ENCODE measurements at places on chromosomes 6 and 20. TPM values are rescaled to one million over a fixed set of nuclear protein-coding genes. Genes with fewer than 3 reads are reported as not detected.

DNA sequence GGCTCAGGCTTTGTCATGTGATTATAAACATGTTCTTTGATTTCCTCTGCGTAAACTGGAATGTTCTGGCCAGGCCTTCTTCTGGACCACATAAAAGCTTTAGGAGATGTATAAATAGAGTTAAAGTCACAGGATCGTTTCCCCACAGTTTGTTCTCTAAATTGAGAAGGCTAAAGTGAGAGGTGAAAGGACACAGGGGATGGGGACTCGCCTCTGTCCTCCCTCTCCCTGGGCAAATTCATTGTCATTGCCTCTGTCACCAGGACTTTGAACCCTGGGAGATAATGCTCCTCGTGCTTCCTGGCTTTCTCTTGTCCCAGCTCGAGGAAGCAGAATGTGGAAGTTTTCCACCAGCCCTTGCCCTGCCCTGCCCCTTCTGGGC, 20.3 kb upstream of the ZFAND3 start:
- DNase-seq, result no peak

DNA sequence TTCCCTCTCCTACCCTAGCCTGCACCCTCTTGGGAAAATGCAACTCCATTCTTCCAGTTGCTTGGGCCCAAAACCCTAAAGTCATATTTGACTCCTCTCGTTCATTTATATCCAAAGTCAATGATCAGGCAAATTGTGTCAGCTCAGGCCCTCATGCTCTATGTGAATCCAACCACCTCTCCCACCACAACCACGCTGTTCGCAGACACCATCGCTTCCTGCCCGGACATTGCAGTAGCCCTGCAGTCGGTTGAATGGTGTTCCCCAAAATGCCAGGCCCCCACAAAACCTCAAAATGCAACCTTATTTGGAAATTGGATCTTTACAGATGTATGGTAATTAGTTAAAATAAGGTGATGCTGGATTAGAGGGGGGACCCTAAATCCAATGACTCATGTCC, 98.3 kb downstream of the PREX1 start:
- no peak for DNase-seq

- no peak for DNase-seq
Observed at GRCh38 chr20:20795119-20795518, 82.7 kb upstream of the RALGAPA2 start.

- no peak for DNase-seq
Observed at GRCh38 chr20:5947276-5947675, 3.1 kb downstream of the TRMT6 start.

DNA sequence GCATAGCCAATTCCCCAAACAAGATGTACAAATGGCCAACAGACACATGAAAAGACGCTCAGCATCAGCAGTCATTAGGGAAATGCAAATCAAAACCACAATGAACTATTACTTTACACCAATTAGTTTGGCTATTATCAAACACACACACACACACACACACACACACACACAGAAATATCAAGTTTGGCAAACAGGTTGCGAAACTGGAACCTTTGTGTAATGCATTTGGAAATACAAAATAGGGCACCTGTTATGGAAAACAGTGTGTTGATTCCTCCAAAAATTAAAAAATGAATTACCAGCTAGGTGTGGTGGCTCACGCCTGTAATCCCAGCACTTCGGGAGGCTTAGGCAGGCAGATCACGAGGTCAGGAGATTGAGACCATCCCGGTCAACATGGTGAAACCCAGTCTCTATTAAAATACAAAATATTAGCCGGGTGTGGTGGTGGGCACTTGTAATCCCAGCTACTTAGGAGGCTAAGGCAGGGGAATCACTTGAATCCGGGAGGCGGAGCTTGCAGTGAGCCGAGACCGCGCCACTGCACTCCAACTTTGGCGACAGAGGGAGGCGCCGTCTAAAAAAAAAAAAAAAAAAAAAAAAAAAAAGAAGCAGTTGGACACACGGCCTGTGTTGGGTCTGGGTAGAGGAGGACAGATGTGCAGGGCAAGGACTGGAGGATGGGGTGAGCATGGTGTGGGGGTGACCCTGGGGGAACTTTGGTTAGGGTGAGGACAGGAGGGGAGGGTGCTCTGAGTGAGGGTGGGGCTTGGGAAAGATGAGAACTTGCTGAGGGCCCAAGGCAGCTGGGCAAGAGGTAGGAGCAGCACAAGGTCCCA, 23.8 kb downstream of the HLA-F start:
- no peak for DNase-seq

- no peak for DNase-seq
Observed at GRCh38 chr6:141050471-141050870, 1082.3 kb upstream of the GJE1 start.

GRCh38 chr6:165826487-165827189, 163.6 kb upstream of the PDE10A start:
- DNase-seq, result no peak

- no peak for DNase-seq
Observed at GRCh38 chr6:107740496-107741190, 83.5 kb downstream of the SCML4 start.

GRCh38 chr6:16700202-16700915, 60.9 kb downstream of the ATXN1 start:
- DNase-seq, result peak; percentile 12

- DNase-seq, result no peak
Observed at GRCh38 chr6:140271759-140272377, 897.4 kb upstream of the CITED2 start.

- no peak for DNase-seq
Observed at GRCh38 chr6:6557886-6558285, 30.6 kb upstream of the LY86 start.

GRCh38 chr6:11811644-11812264, 33.2 kb upstream of the ADTRP start:
- no peak for DNase-seq

DNA sequence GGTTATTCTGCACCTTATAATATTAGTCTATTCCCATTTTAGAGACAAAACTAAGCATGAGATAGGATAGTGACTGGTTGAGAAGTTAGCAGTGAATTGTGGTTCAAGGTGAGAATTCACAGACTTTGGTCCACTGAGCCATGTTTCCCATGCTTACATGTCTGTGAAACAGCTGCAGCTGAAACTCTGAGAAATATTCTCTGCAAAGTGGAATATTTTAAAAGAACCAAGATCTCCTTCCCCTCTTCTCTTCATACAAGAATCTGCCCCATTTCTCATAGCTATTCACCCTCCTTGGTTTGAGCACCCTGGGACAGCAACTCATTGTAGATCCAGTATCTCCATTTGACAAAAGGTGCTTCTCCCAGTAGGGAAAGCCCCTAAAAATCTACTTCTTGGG, 70.2 kb upstream of the TMEM170B start:
- no peak for DNase-seq

GRCh38 chr6:127266892-127267645, 405 bp downstream of the RNF146 start:
- DNase-seq, result peak; percentile 63

DNA sequence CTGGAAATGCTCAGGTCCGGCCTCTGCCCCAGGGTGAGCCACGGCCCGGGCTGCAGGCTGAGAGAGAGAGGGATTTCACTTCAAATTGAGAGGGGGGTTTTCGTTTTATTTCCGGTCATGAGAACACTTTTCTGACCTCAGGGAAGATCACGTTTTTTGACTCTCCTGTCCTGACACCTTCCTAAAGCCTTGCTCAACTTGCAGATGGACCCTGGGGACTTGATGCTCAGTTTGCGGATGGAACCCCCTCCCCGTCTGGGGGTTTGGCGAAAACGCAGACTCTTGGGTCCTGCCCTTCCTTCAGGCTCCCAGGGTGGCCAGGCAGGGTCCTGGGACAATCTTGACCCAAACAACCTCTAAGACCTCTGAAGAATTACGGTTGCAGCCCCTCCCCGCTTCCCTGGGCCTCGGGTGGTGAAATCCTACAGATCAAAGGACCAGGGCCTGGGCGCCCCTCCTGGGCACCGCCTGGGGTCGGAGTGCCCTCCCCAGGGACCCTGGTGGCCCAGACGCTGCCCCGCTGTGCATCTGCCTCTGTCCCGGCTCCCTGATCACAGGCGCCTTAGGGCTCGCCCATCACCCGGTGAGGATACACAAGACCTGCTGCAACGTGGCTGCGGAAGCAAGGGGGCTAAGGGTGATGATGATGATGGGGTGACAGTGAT, 148.2 kb downstream of the ERMARD start:
- no peak for DNase-seq

DNA sequence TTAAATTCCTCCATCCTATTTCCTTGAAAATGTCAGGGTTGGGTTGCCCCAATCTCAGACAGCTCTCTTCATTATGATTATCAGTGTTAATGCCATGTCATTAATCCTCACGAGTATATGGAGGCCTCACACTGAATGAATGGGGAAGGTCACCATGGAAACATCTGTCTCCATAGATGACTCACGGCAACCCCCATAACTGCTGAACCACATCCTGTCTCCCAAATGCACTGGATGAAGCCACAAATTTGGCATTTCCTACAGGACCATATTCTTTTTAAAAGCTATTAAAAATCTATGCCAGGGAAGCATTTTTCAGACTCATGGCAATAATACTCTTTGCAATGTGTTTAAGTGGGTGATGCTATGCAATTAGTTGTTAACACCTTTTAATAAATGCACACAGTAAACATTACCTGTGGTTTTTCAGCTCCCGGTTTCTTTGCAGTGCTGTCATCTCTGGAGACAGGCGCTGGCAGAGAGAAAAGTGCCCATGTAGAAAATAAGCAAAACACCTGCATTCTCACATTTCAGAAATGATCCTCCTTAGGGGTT, 80.1 kb upstream of the PTPRK start:
- no peak for DNase-seq

- DNase-seq, result no peak
Observed at GRCh38 chr6:167697316-167697715, 129.4 kb upstream of the AFDN start.

DNA sequence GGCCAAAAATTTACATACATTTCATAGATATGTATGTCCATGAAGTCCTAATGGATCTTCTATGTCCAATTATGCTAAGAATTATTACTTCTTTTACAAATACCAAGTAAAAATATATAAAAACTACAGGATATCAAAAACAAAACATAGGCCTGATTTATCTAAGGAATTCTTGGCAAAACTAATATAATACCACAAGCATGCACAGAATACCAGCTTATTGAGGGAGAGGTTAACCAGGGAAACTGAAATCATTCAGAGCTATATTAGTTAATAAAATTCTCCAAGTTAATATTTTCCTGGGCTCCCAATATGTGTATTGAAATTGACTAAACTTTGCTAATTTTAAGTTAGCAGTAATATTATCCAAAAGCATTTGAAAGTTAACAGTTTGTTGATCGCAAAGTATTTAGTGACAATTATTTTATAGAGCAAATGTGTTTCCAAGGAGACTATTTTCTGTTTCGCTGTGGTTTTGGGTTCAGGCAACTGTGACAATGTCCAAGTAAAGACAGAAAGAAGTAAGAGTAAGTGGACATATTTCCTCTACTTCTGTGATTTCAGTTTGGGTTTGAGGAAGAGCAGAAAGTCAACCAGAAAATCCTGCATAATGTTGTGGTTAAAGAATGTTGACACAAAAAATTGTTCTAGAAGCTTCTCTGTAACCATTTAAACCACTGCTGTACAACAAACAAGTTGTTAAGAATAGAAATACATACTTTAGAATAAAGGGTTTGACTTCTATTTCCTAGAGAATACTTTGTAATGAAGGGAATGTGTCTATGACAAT, 167.4 kb downstream of the COL21A1 start:
- no peak for DNase-seq

- no peak for DNase-seq
Observed at GRCh38 chr6:90194371-90194841, 102.2 kb downstream of the BACH2 start.

The GTSF1L gene
- not detected for total RNA-seq

The SCRT2 gene
- total RNA-seq, result 0.14 TPM

The SIRPB2 gene
- total RNA-seq, result not detected

The SLC13A3 gene
- total RNA-seq, result 13.5 TPM

The ZBTB12 gene
- 24.0 TPM for total RNA-seq

The C6orf58 gene
- total RNA-seq, result not detected

The PGC gene
- 0.62 TPM for total RNA-seq

The PBOV1 gene
- total RNA-seq, result not detected

The DEFB127 gene
- not detected for total RNA-seq
